RPMI7951 (cell line): ENCODE measurements at places on chromosomes 12 and 14. TPM values are rescaled to one million over a fixed set of nuclear protein-coding genes. Genes with fewer than 3 reads are reported as not detected.
A peak's percentile ranks its signal among the peaks of the same experiment; 100 is the strongest.

The CAPS2 gene
- 3.0 and 3.3 TPM in 2 replicates for total RNA-seq

The KRT4 gene
- not detected in 2 replicates for total RNA-seq

The TAS2R42 gene
- not detected in 2 replicates for total RNA-seq

The CD69 gene
- total RNA-seq: not detected in 2 replicates

The SCNN1A gene
- not detected in 2 replicates for total RNA-seq

The BMP4 gene
- total RNA-seq: 76.8 and 77.1 TPM in 2 replicates

The RNASE3 gene
- total RNA-seq: not detected in 2 replicates

- DNase-seq: peak; percentile 50
Measured at GRCh38 chr14:58638231-58639197, 752 bp downstream of the DACT1 start.

GRCh38 chr12:60693019-60693626, 1097.3 kb downstream of the SLC16A7 start:
- DNase-seq: no peak

- DNase-seq: no peak
Measured at GRCh38 chr12:105024928-105025327, 38.8 kb downstream of the NOPCHAP1 start.

- DNase-seq: no peak
Measured at GRCh38 chr12:64884728-64885127, 60.3 kb downstream of the TBC1D30 start.

GRCh38 chr14:33525626-33526025, 425.2 kb downstream of the EGLN3 start:
- DNase-seq: no peak

DNA sequence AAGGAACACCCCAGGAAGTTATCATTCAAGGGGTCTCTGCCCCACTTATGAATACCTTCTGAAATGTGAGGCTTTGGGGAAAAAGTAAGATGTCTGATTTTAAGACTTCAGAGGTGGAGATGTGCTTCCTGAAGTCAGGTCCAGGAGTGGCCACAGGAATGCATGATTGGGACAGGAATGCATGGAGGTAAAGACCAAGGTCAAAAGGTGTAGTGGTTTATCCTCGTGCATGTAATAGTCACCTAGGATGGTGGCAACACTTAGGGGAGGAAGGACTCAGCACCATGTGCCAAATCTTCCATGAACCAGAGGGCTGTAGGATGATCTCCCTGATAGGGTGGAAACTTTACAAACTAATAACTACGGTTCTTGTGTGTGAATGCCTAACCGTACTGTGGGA, 217.3 kb downstream of the C12orf75 start:
- DNase-seq: no peak

DNA sequence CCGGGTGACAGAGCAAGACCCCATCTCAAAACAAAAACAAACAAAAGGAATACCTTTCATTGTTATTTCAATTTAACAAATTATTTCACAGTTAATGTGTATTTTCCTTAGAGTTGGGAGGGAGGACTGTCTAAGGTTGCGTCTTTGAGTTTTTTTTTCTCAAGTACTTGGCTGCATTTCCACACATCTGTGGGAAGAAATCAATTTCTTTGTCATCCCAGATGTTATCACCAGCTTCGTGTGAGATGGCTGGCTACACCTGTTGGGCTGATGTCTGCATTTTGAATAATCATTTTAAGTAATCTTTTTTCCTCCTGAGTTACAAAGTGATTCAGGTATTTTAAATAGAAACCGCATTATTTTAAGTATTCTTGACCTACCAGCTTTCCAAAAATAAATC, 59.4 kb downstream of the EML1 start:
- no peak for DNase-seq

DNA sequence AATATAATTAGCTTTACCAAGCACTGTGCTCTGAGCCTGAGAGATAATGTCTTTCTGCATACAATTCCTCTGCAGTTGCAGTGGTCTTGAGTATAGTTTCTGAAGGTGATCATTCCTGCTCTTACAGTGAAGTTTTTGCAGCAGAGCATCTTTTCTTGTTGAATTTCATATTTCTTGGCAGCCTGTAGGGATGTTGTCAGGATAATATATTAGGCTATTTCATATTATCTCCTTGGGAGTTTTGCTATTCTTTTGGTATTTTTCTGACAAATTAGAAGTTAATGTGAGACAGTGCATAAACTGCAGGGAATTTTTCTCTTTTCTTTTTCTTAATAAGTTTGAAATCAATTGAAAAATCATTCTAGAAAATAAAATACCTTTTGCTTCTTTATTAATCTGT, 1502.6 kb upstream of the FLRT2 start:
- DNase-seq: no peak
